ENCODE measurements at places on chromosomes 16 and 17.

DNA sequence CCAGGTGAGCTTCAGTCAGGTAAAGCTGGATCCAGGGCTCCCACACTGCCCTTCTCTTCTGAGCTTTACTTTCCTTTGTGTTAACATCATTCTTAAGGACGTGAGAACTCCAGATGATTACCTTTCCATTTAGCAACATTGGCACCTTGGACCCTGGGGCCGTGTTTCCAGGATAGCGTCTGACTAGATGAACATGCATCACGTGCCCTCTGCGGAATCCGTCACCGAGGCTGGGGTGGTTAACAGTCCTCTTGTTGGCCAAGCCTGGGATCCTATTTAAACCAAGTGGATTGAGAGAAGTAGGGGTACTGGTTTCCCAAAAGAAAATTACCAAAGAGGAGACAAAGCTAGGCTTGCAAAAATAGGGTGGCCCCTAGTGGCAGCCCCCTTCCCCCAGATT, 3.9 kb upstream of the LAT start:
- DNase-seq: no peak

DNA sequence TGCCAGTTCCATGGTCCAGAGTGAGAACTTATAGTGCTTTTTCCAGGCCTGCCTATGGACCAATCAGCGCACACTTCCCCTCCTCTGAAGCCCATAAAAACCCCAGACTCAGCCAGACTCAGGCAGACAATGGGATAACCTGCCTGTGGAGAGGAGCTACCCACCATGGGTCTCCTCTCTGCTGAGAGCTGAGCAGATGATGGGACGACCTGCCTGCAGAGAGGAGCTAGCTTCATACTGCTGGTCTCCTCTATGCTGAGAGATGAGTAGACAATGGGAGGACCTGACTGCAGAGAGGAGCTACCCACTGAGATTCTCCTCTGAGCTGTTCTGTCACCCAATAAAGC, 144.7 kb downstream of the MYO1D start:
- no peak for DNase-seq

- peak; percentile 73 for DNase-seq
Observed at GRCh38 chr17:48577946-48578615, at the start of gene HOXB4. HOXB4 (minus strand) TSS chr17:48578350; CDS start chr17:48578319, 31 bp downstream.

DNA sequence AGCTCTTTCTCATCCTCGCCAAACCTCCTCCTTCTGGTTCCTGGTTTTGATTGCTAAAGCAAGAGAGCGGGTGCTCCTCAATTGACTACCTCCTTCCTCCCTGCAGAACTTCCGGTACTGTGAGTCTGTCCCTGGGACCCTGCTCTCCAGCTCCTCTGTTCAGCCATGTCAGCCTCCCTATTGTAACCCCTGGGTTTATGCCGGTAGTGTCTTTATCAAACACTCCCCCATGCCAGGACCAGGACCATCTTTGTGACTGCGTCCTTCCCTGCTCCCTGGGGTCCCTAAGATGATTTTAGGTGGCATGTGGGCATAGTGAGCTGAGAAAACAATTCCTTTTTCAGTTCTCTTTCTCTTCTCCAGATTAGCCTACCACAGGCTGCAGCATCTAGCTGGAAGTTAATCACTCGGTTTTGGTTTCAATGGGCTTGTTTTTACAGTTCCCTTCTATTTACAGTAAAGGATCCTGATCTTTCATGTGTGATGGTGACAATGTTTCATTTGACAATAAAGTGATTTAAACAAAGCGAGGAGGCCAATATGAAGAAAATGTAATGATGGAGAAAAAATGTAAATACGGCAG, 27.7 kb upstream of the IL21R start:
- DNase-seq: no peak

DNA sequence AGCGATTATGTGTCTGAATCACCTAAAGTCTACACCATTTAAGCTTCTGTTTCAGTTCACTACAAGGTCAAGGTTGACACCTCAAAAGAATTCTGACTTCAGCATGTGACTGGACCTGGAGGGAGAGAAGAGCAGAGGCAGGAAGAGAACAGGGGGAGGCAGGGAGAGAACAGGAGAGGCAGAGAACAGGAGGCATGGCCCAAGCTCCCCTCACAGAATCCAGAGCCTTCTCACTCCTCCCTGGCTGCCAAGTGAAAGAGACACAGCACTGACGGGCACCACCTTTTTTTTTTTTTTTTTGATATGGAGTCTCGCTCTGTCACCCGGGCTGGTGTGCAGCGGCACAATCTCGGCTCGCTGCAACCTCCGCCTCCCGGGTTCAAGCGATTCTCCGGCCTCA, 11.4 kb downstream of the GGA2 start:
- no peak for DNase-seq

DNA sequence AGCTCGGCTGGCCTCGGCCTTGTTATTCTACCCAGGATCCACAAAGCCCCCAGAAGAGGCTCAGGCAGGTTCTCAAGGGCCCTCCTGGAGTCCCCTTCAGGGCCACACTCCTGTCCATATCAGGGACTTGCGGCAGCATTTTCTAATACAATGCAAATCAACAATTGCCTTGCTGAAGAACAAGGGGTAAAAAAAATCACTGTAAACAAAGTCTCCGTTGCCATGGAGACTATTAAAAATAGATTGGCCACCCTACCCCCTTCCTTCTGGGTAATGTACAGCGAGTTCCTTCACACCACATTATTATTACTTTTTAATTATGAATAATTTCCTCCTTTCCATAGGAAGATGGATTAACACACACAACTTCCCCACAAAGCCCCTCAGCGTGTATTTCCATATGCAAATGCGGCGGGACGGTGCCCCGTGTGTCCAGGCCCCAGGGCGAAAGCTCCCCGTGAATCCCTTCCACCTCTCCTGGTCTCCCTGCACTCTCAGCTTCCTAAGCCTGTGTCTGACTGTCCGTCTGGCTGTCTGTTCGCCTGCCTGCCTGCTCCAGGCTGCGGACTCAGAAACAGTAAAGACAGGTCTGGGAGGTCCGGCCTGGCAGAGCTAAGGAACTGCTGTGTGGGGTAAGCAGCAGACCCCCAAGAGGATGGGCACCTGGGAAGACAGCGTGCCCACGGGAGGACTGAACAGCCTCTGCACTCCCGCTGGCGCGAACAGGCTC, 196.6 kb downstream of the RBFOX3 start:
- DNase-seq: no peak

DNA sequence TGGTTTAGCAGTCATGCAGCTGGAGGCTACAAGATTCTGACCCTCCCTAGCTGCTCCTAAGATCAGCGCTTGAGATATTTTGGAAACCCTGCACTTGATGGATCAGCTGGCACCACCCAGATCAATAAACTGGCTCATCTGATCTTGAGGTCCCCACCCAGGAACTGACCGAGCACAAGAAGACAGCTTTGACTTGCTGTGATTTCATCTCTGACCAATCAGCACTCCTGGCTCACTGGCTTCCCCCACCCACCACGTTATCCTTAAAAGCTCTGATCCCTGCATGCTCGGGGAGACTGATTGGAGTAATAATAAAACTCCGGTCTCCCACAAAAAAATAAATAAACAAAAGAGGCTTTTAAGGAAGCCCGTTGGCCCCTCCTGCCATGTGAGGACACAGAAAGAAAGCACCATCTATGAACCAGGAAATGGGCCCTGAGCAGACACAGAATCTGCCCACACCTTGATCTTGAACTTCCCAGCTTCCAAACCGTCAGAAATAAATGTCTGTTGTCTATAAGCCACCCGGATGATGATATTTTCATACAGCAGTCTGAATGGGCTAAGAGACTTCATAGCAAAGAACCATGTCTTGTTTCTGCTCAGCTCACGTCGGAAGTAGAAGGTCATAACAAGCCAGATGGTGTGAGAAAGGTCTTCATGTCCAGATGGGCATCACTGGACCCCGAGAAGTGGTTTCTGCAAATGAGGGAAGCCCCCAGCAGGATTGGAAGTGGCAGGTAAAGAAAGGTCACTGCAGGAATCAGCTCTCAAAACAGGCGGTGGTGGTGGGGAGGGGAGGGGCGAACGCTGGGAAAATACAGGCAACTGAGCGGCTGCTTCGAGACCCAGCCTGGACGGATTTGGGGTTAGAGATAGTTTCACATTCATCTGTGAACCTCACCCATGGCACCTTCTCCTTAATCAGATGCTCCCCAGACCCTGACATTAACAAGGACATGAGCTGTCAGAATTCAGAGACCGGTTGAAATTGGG, 19.8 kb upstream of the RPH3AL start:
- DNase-seq: no peak

DNA sequence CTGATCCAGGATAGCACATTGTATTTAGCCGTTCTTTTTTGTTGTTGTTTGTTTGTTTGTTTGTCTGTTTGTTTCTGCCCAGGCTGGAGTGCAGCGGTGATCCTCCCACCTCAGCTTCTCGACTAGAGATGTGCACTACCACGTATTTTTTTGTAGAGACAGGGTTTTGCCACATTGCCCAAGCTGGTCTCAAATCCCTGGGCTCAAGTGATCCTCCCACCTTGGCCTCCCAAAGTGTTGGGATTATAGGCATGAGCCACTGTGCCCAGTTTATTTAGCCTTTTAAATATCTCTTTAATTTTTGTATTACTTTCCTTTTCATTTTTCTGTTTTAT, 9.2 kb upstream of the NLRC5 start:
- DNase-seq: no peak

- no peak for DNase-seq
Observed at GRCh38 chr16:75152635-75153034, 4.3 kb downstream of the ZFP1 start.

- peak; percentile 52 for DNase-seq
Observed at GRCh38 chr16:48862087-48862532, 252.1 kb upstream of the N4BP1 start.

DNA sequence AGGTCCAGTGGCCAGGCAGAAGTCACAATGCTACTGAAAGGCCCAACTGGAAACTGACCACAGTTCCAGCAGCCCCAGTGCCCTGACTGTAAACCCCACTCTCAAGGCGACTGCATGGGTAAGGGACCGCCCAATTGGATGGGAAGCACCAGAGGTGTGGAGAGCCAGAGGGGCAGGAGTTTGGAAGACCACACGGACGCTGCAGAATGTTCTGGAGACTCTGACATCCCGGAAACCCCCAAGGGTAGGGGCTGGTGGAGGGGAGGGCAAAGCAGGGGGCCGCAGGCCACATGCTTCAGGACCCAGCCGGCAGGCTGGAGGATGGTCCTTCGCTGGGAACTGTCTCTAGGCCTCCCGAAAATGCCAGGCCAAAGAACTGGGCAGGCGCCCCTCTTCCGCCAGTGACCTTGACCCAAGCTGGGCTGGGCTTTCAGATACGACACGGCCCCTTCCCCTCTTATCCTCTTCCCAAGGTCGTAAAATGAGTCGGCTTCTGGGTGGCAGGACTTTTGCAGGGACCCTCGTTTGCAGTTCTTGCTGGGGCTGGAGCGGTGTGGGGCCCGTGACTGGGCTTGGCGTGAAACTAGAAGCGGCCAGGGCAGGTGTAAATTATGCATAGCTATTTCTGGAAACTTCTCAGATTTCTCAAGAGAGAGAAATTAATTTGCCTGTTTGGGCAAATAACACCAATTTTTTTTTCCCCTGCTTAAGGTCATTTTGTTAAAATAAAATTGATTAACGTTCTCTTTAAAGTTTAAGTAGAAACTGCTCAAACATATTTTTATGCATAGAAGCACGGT, 110.2 kb downstream of the C16orf78 start:
- no peak for DNase-seq

DNA sequence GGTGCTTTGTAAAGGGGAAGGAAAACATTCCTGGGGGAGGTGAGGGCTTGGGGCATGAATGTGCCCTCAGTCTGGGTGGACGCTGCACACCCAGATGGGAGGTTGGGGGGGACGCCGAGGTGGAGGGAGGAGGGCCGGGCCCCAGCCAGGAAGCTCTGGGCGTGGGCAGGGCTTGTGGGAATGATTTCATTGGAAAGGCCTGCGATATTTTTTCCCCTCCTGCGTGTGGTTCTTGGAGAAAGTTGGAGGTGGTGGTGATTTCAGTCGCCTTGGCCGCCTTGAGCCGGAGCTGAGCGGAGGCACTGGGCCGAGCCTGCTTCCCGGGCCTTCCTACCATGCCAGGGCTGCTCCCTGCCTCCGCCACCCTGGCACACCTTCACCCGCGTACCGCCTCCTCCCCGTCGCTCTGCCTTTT, 26.4 kb upstream of the CLEC18A start:
- peak; percentile 83 for DNase-seq

DNA sequence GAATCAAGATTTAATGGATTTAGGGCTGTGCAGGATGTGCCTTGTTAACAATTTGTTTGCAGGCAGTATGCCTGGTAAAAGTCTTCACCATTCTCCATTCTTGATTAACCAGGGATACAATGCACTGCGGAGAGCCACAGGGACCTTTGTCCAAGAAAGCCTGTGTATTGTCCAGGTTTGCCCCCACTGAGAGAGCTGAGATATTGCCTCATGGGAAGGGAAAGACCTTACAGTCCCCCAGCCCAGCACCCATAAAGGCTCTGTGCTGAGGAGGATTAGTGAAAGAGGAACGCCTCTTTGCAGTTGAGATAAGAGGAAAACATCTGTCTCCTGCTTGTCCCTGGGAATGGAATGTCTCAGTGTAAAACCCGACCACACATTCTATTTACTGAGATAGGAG, 2169.6 kb downstream of the TP53TG3F start:
- no peak for DNase-seq

GRCh38 chr16:54253118-54253517, 33.5 kb downstream of the IRX3 start:
- no peak for DNase-seq

DNA sequence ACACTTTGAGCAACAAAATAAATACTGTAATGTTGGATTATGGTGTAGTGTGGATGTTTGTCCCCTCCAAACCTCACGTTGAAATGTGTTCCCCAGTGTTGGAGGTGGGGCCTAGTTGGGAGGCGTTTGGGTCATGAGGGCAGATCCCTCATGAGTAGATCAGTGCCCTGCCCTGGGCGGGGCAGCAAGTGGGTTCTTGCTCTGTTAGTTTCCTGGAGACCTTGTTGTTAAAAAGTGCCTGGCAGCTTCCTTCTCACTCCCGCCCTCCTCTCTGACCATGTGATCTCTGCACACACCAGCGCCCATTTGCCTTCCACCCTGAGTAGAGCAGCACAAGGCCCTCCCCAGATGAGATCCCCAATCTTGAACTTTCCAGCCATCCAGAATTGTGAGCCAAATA, 67.7 kb downstream of the MPRIP start:
- no peak for DNase-seq

DNA sequence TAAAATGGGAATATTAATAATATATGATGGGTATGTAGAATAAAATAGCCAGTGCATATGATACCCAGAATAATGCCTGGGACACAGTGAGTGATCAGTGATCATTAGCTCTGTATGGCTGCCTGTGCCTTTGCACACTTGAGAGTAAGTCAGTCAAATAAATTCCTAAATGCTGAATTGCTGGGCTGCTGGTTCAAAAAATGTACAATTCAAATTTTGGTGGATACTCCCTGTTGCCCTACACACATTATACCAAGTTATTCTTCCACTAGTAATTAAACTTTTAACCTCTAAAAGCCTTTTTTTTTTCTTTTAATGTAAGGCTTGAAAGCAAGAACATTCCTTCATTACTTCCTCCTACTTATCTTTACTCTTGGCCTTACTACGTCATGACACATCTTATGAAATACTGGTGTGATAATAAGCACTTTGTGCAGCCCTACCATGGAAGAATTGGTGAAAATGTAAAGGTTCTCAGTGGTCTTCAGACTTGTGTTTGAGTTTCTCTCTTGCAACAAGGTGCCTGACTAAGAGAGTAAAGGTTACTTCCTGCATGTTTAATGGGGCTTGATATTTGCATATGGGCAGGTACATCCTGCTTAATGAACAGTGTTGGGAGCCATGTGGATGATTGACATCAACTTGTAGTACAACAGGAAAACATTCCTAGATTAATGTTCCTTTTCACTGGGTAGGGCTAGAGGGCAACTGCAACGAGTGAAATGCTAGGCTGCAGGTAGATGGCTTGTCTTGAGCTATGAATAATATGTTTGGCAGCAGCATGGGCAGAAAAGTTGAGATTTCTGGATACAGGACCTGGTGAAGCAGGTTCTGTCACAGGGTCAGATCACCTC, 84.3 kb downstream of the PRKCA start:
- no peak for DNase-seq

Data from fibroblast of skin of right quadriceps (primary cell).